Activated T-helper 1 cell treated with anti-CD3 and anti-CD28 coated beads, Interleukin-12 subunit alpha, Interleukin-12 subunit beta, Interleukin-2, Interleukin-4 antibody, amounts not matched to agents 30 ng/mL and 10 ng/mL and 1 ng/mL, durations not matched to agents 14 hours and 24 hours and 36 hours (primary cell): ENCODE measurements at places on chromosomes 3 and 15. TPM values are rescaled to one million over a fixed set of nuclear protein-coding genes. Genes with fewer than 3 reads are reported as not detected.

The ARNT2 gene
- 0.05 and 0.36 TPM in 2 replicates for total RNA-seq

The EFHB gene
- total RNA-seq, result 0.24 and 0.34 TPM in 2 replicates

The GOLGA8T gene
- total RNA-seq, result 0.22 TPM in 1 of 2 replicates, not detected in the other

The SFMBT1 gene
- total RNA-seq, result 28.4 and 31.0 TPM in 2 replicates

The GOLGA6A gene
- not detected in 2 replicates for total RNA-seq

The NANOGP8 gene
- not detected in 2 replicates for total RNA-seq

The NR2F2 gene
- total RNA-seq, result not detected in 2 replicates

The LRRC31 gene
- total RNA-seq, result not detected in 2 replicates

The FOXB1 gene
- total RNA-seq, result 1.2 and 1.3 TPM in 2 replicates
